ENCODE measurements at places on chromosomes 1 and 21. TPM values are rescaled to one million over a fixed set of nuclear protein-coding genes. Genes with fewer than 3 reads are reported as not detected.

- DNase-seq, result no peak
These were observed 4.1 kb downstream of the WARS2 start for GRCh38 chr1:119136401-119136800.

DNA sequence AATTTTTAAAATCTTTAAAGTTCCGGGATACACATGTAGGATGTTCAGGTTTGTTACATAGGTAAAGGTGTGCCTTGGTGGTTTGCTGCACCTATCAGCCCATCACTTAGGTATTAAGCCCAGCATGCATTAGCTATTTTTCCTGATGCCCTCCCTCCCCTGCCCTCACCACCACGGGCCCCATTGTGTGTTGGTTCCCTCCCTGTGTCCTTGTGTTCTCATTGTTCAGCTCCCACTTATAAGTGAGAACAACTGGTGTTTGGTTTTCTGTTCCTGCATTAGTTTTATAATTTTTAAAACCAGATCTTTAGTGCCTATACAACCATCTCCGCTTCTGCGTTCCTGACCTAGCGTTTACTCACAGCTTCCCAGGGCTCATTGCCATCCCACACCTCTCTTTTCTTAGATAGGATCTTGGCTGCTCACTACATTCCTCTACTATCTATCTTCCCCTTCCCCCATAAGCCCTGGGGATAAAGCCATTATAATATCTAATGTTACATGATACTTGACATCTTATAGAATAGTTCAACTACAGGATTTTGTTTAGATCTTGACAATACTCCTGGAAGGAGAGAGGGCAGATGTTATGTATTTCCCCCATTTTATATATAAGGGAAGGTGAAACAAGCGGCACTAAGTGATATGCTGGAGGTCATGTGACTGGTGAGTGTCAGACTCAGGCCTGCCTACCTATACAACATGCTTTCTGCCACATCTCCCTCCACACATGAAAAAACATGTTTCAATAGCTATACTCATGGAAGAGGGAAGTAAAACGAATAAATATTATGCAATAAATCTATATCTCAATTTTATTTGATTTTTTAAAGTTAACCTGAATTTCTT, 52.3 kb upstream of the DNAJC6 start:
- no peak for DNase-seq

- no peak for DNase-seq
These were observed 7.0 kb downstream of the TNFRSF14 start for GRCh38 chr1:2563205-2563604.

GRCh38 chr1:33667386-33668282, 195.2 kb downstream of the ZSCAN20 start:
- DNase-seq, result no peak

- no peak for DNase-seq
These were observed 86.6 kb upstream of the ERRFI1 start for GRCh38 chr1:8112611-8113261.

GRCh38 chr1:201358596-201358995, 18.9 kb downstream of the TNNT2 start:
- no peak for DNase-seq

DNA sequence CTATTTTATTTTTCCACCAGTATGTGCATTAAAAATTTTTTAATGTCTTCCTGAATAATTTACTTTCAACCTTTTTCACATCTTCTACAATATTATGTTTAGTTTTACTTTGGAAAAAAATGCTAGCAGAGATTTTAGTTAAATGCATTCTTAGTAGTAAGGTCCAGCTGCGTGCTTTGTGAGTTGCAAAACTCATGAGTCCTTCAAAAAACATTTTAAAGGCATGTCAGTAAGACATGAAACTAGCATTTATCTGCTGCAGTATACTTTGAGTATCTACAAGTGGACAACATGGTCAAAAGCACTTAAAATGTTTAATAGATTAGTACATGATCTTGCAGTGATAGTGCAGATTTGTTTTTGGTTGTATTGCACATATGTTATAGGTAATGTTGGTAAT, 139.0 kb downstream of the HS2ST1 start:
- no peak for DNase-seq

- no peak for DNase-seq
These were observed 16.0 kb upstream of the POU3F1 start for GRCh38 chr1:38062361-38063288.

GRCh38 chr1:186550832-186551231, 89.9 kb upstream of the PDC start:
- no peak for DNase-seq

DNA sequence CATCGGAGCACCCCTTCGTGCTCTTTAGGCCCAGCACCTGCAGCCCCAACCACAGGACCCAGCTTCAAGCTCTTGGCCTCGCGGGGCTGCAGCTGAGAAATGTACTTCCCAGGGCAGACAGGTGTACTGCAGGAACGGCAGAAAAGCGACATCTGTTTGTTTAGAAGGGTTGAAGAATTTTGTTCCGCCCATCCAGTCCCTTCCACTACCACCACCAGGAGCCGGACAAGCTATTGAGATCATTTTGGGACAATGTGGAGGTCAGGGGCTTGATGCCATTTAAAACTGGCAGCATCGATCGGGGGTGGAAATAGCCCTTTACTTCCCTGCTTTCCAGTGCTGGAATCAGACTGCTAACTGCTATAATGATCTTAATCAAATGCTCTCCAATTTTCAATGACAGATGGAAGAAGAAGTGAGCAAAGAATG, 1.7 kb downstream of the SERTAD4 start:
- no peak for DNase-seq

The ILF2 gene
- total RNA-seq, result 177 TPM

GRCh38 chr1:214123061-214123784, 135.4 kb downstream of the PROX1 start:
- peak; percentile 27 for DNase-seq

GRCh38 chr1:19476450-19477190, 8.7 kb downstream of the CAPZB start:
- no peak for DNase-seq

The TMEM200B gene
- 0.94 TPM for total RNA-seq

The STX12 gene
- 165 TPM for total RNA-seq

The ETV3L gene
- total RNA-seq, result not detected

The TTC22 gene
- 0.16 TPM for total RNA-seq

The MCOLN2 gene
- total RNA-seq, result not detected

The RGS7 gene
- 19.7 TPM for total RNA-seq

DNA sequence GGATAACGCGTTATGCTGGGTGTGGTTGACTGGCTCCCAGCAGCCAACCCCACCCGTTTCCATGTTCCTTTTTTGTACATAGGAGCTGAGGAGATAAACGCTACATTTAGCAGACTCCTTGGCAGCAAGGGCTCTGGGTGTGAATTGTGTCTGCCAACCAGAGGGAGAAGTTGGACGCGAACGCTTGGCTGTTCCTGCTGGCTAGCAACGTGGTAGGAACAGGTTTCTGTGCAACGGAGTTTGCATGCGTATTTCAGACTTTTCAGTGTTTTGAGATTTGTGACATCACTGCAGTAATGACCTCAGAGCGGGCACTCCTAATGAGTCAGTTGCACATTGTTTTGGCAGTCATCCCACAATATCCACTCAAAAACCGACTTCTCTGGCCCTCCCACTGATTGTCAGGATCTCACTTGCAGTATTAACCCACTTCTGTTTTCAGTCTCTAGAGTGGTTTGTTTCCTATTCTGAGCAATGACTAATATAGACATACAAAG, 98.7 kb upstream of the RGS1 start:
- DNase-seq, result peak; percentile 5

DNA sequence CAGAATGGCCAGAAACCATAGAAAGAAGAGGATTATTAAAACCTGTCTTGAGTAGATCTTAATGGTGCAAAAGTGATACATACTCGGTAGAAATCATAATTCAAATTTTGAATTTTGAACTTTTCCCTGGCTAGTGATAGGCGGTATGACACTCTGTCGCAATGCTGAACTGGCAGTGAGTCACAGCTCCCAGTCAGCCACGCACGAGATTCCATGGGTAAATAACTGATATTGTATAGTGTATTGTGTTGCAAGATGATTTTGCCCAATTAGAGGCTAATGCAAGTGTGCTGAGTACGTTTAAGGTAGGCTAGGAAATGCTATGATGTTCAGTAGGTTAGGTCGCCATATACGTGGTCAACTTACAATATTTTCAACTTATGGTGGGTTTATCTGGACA, 207.0 kb downstream of the SIPA1L2 start:
- no peak for DNase-seq

DNA sequence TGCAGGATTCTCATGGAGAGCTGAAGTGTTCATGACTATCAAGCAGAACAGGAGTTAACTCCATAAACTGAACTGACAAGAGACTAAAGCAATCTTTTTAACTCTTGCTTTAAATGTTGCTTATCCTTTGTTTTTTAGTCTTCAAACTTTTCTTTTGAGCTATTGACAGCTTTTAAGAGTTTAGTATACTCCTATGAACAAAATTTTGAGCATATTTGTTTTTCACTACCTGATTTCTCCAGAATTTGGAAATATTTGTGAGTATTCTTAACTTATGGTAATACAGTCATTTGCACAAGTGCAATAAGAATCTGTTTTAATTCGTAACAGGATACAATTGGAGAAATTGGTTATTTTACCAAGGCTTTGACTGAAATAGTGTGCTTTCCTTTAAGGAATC, 7.2 kb downstream of the DNAI4 start:
- no peak for DNase-seq

DNA sequence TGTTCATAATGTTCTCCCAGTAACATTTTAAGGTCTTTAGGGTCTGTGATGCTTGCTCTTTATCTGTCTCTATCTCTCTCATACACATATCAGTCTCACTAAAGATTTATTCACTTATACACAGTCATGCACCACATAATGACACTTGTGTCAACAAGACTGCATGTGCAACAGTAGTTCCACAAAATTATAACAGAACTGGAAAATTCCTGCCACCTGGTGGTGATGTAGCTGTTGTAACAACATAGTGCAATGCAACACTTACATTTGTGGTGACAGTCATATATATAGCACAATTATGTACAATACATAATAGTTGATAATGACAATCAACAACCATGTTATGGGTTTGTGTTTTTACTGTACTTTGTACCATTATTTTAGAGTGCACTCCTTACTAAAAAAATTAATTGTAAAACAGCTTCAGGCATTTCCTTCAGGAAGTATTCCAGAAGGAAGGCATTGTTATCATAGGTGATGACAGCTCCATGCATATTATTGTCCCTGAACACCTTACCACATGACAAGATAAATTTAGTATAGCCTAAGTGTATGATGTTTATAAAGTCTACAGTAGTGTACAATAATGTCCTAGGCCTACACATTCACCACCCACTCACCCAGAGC, 8.1 kb downstream of the TDRD5 start:
- DNase-seq, result no peak

The KLF17 gene
- 0.31 TPM for total RNA-seq

The TRAF3IP3 gene
- total RNA-seq, result 0.47 TPM

The FCMR gene
- total RNA-seq, result 0.47 TPM

The ADCY10 gene
- total RNA-seq, result 0.62 TPM

DNA sequence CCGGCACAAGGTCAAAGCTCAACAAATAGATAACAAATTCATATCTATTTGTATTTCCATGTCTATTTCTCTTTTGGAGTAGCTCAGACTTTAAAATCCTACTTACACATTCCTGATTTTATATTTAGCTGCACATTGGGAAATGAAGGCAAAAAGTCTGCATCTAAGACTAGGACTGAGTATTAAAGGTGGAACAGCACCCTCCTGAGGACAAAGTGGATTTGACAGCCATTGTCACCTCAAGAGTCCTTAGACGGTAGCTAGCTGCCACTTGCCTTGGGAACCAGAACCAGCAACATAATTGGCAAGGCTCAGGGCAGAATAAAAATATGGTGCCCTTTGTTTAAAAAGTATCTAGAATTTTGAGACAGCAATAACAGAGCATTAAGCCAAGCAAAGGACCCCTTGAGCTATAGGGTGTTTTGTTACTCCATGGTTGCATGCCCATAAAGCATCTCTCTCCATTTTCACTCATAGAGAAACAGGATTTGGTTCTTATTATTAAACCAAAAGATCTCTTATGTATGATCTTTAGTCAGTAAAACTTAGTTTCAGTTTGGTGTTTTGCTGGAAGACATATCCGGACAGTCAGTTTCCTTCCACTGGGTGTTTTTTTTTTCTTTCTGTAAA, 30.0 kb upstream of the SGIP1 start:
- peak; percentile 5 for DNase-seq

The LCE1B gene
- total RNA-seq, result not detected

GRCh38 chr1:207020709-207021107, 11.8 kb downstream of the C1orf116 start:
- DNase-seq, result no peak

GRCh38 chr21:34093083-34093482, 19.7 kb downstream of the MRPS6 start:
- DNase-seq, result no peak

GRCh38 chr1:228647523-228648444, 87.5 kb upstream of the RHOU start:
- no peak for DNase-seq

DNA sequence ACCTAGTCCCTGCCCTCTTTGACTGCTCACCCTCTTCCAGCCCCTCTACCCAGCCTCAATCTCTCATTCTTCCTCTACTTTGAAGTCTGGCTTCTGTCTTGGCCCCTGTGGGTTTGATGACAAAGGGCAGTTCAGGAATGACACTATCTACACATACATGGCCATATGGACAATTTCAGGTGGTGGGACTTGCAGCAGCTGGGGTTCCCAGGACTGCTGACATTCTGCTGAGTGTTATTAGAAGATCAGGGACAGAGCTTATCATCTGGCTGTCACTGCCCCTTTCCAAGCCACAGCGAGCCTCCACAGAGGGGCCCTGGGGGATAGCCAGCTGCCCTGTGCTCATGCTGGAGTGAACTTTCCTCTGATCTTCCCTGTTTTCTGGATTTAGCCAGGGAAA, 97.4 kb upstream of the IPO9 start:
- no peak for DNase-seq

GRCh38 chr1:40162753-40163441, 1.7 kb downstream of the RLF start:
- no peak for DNase-seq

The TRIM63 gene
- total RNA-seq, result 0.16 TPM

The SLC6A9 gene
- 3.0 TPM for total RNA-seq

DNA sequence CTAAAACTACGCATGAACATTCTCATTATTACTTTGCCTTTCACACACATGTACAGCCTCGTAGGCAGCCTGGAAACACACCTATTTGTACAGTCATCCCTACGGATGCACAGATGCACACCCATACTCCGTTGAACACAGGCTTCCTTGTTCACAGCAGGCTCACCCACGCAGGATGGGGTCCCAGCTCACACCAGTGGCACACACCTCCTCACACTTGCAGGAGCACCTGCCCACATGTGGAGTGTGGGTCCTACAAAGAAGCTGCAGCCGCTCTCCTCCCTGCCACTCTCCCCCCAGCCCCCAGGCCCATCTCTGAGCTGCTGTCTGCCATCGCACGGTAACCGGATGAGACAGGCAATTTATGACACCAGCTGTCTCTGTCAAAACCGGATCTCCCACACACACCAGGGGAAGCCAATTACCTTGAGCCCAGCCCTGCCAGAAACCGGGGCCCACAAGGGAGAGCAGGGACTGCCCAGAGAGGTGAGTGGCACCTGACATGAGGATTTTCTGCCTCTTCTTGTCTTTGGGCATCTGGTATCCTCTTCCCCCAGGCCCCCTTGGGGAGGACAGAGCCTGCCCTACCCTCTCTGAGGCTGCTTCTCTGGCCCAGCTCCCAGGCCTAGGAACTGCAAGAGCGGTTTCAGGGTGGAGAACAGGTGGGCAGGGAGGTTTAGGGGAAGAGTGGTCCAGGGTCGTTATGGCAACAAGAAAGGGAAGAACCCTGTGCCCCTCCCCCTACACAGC, 175.4 kb downstream of the IGSF21 start:
- DNase-seq, result peak; percentile 29

Data from occipital lobe (tissue), 3 donors.